ENCODE measurements at places on chromosomes 4 and X.
A peak's percentile ranks its signal among the peaks of the same experiment; 100 is the strongest.

DNA sequence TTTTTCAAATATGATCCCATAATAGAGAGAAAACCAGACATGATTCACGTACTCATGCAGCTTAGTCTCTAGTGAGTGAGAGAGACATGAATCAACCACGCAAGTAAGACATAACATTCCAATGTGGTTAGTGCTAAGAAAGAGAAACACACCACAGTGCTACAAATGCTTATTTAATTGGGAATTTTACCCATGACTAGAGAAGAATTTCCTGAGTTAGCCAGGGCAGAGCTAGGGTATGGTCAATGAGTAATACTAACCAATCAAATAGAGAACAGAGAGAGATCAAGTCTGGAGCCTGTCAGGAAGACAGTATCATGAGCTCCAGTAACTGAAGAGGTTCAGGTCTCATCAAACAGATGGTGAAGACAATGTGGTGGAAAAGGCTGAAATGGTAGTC, 495.2 kb downstream of the PDGFC start:
- no peak for DNase-seq

- DNase-seq, result no peak
Measured at GRCh38 chrX:54529151-54529550, 868 bp upstream of the GNL3L start.

DNA sequence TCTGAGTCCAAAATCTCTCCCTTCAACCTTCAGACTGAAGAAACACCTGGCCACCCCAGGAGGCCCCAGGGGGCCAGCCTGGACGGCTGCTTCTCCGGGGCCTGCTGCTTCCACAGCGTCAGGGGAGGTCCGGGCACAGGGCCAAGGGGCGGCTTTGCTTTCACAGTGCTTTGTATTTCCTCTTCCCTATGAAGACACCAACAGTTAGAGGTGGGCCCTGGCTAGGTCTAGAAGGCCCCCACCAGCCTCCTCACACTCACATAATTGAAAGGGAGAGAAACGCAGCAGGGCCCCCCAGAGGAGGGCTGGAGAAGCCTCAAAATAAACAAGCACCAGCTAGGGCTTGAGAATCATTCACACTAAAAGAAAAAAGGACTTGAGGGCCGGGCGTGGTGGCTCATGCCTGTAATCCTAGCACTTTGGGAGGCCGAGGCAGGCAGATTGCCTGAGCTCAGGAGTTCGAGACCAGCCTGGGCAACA, 17.8 kb downstream of the SCD5 start:
- peak; percentile 79 for DNase-seq

- no peak for DNase-seq
Measured at GRCh38 chr4:123081971-123082370, 159.6 kb upstream of the NUDT6 start.
